ENCODE measurements at places on chromosomes 1 and 21.

DNA sequence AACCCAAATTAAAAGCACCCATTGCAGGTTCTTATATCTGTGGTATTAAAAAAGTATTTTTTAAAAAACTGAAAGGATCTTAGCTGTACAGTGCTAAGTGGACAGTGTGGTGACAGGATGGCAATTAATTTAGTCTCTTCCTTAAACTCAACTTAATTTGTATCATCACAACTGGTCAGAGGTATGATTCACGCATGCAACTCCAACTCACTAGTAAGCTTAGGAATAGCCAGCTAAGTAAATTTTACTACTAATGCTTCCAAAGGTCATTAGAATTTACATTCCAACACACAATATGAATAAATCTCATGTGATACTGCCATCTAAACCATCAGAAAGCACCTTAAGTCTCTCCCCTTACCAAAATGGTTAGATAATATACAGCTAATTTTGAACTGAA is 35.4 kb downstream of the ENAH start:
- no peak for DNase-seq

GRCh38 chr1:6873298-6874015 is 88.2 kb downstream of the CAMTA1 start:
- no peak for DNase-seq

GRCh38 chr1:197907846-197908616 is 5.6 kb downstream of the C1orf53 start:
- DNase-seq: no peak

DNA sequence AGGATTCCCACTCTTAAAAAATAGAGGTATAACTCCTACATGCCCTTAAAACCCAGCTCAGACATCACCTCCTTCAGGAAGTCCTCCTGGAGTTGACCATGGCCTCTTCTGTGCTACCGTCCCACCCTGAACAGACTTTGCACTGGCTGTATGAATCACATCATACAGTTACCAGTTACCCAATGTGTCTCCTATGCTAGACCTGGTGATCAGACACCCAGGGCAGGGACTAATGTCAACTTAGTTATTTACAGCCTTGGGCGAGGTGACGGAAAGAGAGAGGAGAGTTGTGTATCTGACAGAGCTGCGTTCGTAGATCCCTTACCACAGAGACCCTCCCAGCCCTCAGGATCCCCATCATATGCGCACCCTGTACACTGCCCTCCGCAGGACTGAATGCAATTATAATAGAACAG is 72.7 kb downstream of the SLC66A1 start:
- DNase-seq: no peak

DNA sequence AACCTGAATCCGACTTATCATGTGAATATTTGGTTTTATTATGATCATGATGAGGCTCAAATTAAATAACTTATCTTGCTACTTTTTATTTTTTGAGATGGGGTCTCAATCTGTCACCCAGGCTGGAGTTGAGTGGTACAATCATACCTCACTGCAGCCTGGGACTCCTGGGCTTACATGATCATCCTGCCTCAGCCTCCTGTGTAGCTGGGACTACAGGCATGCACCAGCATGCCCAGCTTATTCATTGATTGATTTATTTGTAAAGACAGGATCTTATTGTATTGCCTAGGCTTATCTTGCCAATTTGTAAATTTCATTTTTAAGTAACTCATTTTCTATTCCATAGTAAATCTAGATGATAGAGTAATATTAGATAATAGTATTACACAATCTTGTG is 84.3 kb downstream of the COL11A1 start:
- DNase-seq: no peak

- DNase-seq: no peak
Observed at GRCh38 chr1:224329484-224329841, 509 bp downstream of the NVL start.

DNA sequence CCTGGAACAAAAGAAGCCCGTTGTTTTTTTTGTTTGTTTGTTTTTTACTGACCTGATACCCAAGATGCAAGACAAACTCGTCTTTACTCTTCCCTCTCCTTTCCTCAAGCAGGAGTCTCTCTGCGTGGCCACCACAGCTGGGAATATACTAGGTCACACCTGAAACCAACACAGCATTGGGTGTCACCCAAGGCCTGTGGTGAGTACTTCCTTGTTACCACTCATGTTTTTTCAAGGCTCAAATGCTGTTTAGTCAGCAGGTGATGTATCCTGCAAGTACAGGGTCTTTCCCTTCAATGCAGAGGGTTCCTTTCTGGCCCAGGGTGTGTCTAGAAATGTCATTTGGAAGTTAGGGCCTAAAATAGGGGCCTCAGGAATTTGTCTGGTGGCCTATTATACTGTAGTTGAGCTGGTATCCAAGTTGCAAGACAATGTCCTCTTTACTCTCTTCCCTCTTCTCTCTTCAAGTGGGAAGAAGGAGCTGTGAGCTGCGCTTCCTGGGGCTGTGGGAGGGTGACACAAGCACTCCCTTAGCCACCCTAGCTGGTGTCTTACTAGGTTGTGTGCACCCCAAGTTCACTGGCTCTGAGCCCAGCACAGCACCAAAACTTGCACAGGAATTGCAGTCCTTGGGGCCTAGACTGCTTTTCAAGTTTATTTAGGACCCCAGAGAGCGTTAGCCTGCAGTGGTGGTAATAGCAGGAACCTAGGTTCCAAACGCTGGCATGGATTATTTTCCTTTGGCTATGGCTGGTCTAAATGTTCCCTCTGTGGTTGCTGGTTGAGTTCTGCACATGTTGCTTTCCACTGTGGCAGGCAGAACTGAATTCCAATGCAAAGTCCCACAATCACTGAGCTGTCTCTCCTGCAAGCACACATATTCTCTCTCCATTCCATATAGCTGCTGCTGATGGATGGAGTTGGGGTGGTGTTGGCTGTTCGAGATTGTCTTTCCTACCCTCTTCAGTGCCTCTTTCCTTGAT is 91.4 kb upstream of the LYPLAL1 start:
- no peak for DNase-seq

DNA sequence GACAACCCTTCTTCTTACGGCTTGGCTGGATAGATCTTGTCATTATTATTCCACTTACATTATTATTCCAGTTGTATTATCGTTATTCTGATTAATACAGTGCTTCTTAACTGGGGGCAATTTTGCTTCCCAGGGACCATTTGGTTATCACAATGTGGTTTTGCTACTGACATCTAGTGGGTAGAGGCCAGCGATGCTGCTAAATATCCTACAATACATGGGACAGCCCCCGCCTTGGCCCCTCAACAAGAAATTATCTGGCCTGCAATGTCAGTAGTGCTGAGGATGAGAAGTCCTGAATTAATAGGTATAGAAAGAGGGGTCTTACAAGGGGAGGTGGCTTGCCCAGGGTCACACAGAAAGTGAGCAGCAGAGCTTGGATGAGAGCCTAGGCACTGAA is 105.6 kb downstream of the PTPRU start:
- no peak for DNase-seq

All from T follicular helper cell (primary cell).